CD8-positive, alpha-beta memory T cell (primary cell): ENCODE measurements at places on chromosomes 11 and 22.

- H3K4me3 ChIP-seq = no peak overlapping the region
- no peak for DNase-seq
- no peaks in the 10 kb centered on the region for H3K4me1 ChIP-seq
- H3K27ac ChIP-seq = no peak overlapping the region
- no peaks in the 10 kb centered on the region for H3K36me3 ChIP-seq
These were observed 676.6 kb upstream of the CCDC179 start for GRCh38 chr11:23536907-23537306.

- H3K36me3 ChIP-seq = no peaks in the 10 kb centered on the region
- no peaks in the 10 kb centered on the region for H3K27me3 ChIP-seq
- H3K4me3 ChIP-seq = no peak overlapping the region
- no peaks in the 10 kb centered on the region for H3K4me1 ChIP-seq
- no peak for DNase-seq
These were observed 169.0 kb downstream of the TBC1D22A start for GRCh38 chr22:46931414-46931813.

DNA sequence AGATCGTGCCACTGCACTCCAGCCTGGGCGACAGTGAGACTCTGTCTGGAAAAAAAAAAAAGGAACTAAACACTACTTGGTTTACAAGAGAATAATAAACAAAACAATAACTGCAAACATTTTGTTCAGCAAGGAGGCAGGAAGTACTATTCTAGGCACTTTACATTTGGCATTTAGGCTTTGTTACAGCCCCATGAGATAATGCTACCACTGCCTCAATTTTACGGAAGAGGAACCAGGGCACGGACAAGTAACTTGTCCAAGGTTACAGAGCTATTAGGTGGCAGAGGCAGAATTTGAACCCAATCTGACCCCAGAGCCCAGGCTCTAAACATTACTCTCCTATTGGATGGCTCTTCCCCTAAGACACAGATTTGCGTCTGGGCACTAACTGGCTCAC, 108.7 kb upstream of the AKIP1 start:
- no peak overlapping the region for H3K27ac ChIP-seq
- no peaks in the 10 kb centered on the region for H3K36me3 ChIP-seq
- no peak overlapping the region for H3K4me3 ChIP-seq
- no peaks in the 10 kb centered on the region for H3K27me3 ChIP-seq
- no peak for DNase-seq
- no peaks in the 10 kb centered on the region for H3K4me1 ChIP-seq

GRCh38 chr11:32392840-32393239, 42.5 kb downstream of the WT1 start:
- no peaks in the 10 kb centered on the region for H3K27me3 ChIP-seq
- no peaks in the 10 kb centered on the region for H3K4me1 ChIP-seq
- no peak for DNase-seq
- no peak overlapping the region for H3K27ac ChIP-seq
- no peaks in the 10 kb centered on the region for H3K36me3 ChIP-seq

DNA sequence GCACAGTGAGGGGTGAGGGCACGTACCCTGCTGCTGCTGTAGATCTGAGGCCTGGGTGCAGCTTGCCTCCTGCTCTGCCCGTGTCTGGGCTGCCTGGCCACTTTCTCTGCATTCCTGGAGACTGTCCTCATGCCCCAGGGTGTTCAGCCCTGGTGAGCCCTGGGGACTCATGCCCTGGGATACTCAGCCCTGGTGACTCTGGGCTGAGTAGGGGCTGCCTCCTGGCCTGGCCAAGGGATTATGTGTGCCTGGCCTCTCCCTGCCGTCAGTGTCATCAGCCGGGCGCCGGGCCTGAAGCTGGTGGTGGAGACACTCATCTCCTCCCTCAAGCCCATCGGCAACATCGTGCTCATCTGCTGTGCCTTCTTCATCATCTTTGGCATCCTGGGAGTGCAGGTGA, 94.7 kb downstream of the CACNA1I start:
- H3K27me3 ChIP-seq = peaks cover 9% of the 10 kb centered on the region
- H3K4me3 ChIP-seq = no peak overlapping the region
- H3K36me3 ChIP-seq = peaks cover 2% of the 10 kb centered on the region
- no peak for DNase-seq
- H3K4me1 ChIP-seq = peaks cover 20% of the 10 kb centered on the region
- H3K27ac ChIP-seq = no peak overlapping the region

- H3K27ac ChIP-seq = no peak overlapping the region
- no peak overlapping the region for H3K4me3 ChIP-seq
- H3K27me3 ChIP-seq = no peaks in the 10 kb centered on the region
- DNase-seq = no peak
- no peaks in the 10 kb centered on the region for H3K36me3 ChIP-seq
These were observed 1332.5 kb downstream of the BRD1 start for GRCh38 chr22:48494968-48495750.

GRCh38 chr22:40019100-40019499, 24.3 kb downstream of the FAM83F start:
- no peaks in the 10 kb centered on the region for H3K27me3 ChIP-seq
- peak; percentile 19 for DNase-seq
- H3K4me1 ChIP-seq = no peaks in the 10 kb centered on the region
- no peaks in the 10 kb centered on the region for H3K36me3 ChIP-seq

- no peak for DNase-seq
- H3K36me3 ChIP-seq = no peaks in the 10 kb centered on the region
- H3K4me1 ChIP-seq = no peaks in the 10 kb centered on the region
- H3K27me3 ChIP-seq = peaks cover 14% of the 10 kb centered on the region
These were observed 2.5 kb downstream of the EPS8L2 start for GRCh38 chr11:708511-708910.

DNA sequence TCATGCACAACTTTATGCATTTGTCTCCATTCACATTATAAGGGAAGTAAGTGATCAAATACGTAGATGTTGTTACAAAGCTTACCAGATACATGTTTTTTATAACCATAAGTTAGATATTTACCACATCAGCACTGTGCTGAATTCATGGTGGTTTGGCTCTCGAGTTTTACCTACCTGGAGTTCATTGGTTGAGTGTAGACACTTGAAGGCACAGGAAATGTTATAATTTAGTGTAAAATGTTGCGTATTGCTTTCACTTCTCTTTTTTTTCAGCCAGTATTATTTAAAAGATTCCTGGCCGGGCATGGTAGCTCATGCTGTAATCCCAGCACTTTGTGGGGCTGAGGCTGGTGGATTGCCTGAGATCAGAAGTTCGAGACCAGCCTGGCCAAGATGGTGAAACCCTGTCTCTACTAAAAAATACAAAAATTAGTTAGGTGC, 53.1 kb upstream of the GRK2 start:
- H3K4me3 ChIP-seq = no peak overlapping the region
- no peaks in the 10 kb centered on the region for H3K27me3 ChIP-seq
- peak; percentile 35 for DNase-seq
- H3K27ac ChIP-seq = no peak overlapping the region

DNA sequence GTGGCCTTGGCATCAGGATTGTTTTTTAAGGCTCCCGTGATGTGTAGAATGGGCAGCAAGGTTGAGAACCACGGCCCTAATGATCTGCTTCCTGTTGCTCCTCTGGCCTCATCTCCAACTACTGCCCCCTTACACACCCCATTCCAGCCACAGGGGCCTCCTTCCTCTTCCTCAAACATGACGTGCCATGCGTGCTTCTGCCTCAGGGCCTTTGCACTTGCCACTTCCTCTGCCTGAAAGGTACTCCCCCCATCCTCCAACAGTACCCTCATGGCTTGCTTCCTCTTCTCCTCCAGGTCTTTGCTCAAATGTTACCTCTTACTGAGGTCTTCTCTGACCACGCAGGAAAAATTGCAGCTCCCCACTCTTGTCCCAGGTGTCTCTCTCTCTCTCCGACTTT, 93.9 kb upstream of the CSNK2A3 start:
- H3K27ac ChIP-seq = no peak overlapping the region
- H3K27me3 ChIP-seq = no peaks in the 10 kb centered on the region
- no peaks in the 10 kb centered on the region for H3K4me1 ChIP-seq
- no peak overlapping the region for H3K4me3 ChIP-seq
- no peak for DNase-seq
- H3K36me3 ChIP-seq = no peaks in the 10 kb centered on the region

GRCh38 chr11:76885390-76886097, 24.8 kb downstream of the ACER3 start:
- H3K4me3 ChIP-seq = no peak overlapping the region
- no peaks in the 10 kb centered on the region for H3K27me3 ChIP-seq
- no peaks in the 10 kb centered on the region for H3K36me3 ChIP-seq
- H3K27ac ChIP-seq = no peak overlapping the region
- no peaks in the 10 kb centered on the region for H3K4me1 ChIP-seq

- DNase-seq = no peak
- H3K4me1 ChIP-seq = no peaks in the 10 kb centered on the region
- H3K4me3 ChIP-seq = no peak overlapping the region
- H3K27ac ChIP-seq = no peak overlapping the region
- no peaks in the 10 kb centered on the region for H3K27me3 ChIP-seq
- H3K36me3 ChIP-seq = no peaks in the 10 kb centered on the region
These were observed 20.0 kb downstream of the PRG3 start for GRCh38 chr11:57360991-57361390.

GRCh38 chr11:128463371-128463829, 124.0 kb downstream of the ETS1 start:
- no peak overlapping the region for H3K27ac ChIP-seq
- peaks cover 81% of the 10 kb centered on the region for H3K36me3 ChIP-seq
- H3K4me1 ChIP-seq = peaks cover 86% of the 10 kb centered on the region
- no peak for DNase-seq
- no peak overlapping the region for H3K4me3 ChIP-seq

DNA sequence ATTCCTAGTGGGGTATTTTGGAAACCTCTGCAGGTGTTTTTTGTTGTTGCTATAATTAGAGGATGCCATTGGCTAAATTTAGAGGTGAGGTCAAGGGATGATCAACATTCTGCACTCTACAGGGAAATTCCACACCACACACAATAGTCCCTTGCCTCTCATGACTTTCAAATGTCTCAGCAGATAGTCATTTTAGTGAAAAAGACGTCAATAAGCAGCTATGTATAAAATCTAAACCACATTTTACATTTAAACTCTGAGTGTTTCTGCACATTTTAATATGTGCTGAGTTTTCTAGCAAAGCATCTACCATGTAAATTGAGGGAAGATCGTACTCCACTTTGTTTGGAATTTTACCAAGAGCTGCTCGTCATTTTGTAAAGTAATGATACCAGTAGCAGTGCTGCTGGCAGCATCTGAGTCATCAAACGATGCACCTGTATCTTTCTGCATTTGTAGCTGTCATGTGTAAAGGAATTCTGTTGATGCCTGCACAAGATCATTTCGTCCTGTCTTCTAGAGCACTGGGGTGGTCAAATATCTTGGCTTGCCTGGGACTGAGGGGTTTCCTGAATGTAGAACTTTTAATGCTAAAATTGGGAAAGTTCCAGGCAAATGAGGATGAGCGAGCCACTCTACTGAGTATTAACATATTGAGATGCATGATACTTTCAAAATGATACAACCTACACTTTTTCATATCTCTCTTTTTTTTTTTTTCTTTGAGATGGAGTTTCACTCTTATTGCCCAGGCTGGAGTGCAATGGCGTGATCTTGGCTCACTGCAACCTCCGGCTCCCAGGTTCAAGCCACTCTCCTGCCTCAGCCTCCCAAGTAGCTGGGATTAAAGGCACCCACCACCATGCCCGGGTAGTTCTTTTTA, 414.5 kb upstream of the SYN3 start:
- no peak overlapping the region for H3K27ac ChIP-seq
- no peaks in the 10 kb centered on the region for H3K4me1 ChIP-seq
- H3K36me3 ChIP-seq = no peaks in the 10 kb centered on the region
- DNase-seq = no peak

GRCh38 chr22:35599364-35599763, 17.8 kb downstream of the MB start:
- H3K27ac ChIP-seq = no peak overlapping the region
- no peaks in the 10 kb centered on the region for H3K4me1 ChIP-seq
- H3K4me3 ChIP-seq = no peak overlapping the region
- H3K36me3 ChIP-seq = no peaks in the 10 kb centered on the region

GRCh38 chr11:135027461-135027860, 615.4 kb upstream of the B3GAT1 start:
- DNase-seq = no peak
- H3K36me3 ChIP-seq = no peaks in the 10 kb centered on the region
- no peaks in the 10 kb centered on the region for H3K4me1 ChIP-seq
- H3K4me3 ChIP-seq = no peak overlapping the region
- no peaks in the 10 kb centered on the region for H3K27me3 ChIP-seq

DNA sequence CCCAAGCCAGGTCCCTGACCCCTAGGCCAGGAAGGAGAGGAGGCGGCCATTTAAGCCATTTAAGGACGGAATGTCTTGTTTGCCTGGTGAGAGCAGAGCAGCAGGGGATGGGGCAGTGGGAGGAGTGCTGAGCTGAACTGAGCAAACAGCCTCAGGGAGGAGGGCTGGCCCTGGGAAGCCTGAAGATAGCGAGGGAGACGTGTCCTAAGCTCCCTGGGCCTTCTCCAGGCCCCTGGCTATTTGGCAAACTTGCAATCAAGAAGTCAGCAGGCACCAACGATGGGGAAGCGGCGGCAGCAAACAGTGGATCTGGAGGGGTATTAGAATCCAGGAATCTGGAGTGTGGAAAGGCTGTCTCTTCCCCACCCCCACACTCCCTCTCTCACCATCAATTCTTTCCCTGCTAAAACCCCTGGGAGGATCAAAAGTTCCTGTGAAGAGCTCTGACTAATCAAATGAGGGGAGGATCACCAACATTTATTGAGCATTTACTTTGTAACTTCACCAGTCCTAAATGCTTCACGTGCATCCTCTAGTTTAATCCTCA, 8.8 kb downstream of the BCL9L start:
- no peaks in the 10 kb centered on the region for H3K27me3 ChIP-seq
- no peak for DNase-seq
- H3K4me3 ChIP-seq = peak overlapping the region; percentile 54
- H3K36me3 ChIP-seq = peaks cover 12% of the 10 kb centered on the region
- peaks cover 95% of the 10 kb centered on the region for H3K4me1 ChIP-seq
- H3K27ac ChIP-seq = peak overlapping the region; percentile 85

- H3K27ac ChIP-seq = no peak overlapping the region
- no peaks in the 10 kb centered on the region for H3K27me3 ChIP-seq
- no peak for DNase-seq
- no peaks in the 10 kb centered on the region for H3K4me1 ChIP-seq
- H3K4me3 ChIP-seq = no peak overlapping the region
These were observed 123.6 kb upstream of the TENM4 start for GRCh38 chr11:79564288-79564925.

- H3K4me3 ChIP-seq = no peak overlapping the region
- H3K36me3 ChIP-seq = no peaks in the 10 kb centered on the region
- no peaks in the 10 kb centered on the region for H3K27me3 ChIP-seq
- H3K27ac ChIP-seq = no peak overlapping the region
These were observed 1.4 kb upstream of the TCN2 start for GRCh38 chr22:30605449-30606110.

GRCh38 chr11:44638032-44638431, 72.6 kb downstream of the CD82 start:
- DNase-seq = no peak
- no peaks in the 10 kb centered on the region for H3K27me3 ChIP-seq
- H3K36me3 ChIP-seq = no peaks in the 10 kb centered on the region
- no peak overlapping the region for H3K4me3 ChIP-seq
